ENCODE measurements at places on chromosomes 4 and X. TPM values are rescaled to one million over a fixed set of nuclear protein-coding genes. Genes with fewer than 3 reads are reported as not detected.

The POF1B gene
- 0.12 TPM for total RNA-seq

The LGI2 gene
- not detected for total RNA-seq

The SULT1B1 gene
- total RNA-seq = 4.5 TPM

The AMOT gene
- 1.3 TPM for total RNA-seq

The FHIP1A gene
- total RNA-seq = 0.22 TPM
